ENCODE measurements at places on chromosomes 12 and 14.

GRCh38 chr12:130488358-130488710, 150.6 kb downstream of the PIWIL1 start:
- DNase-seq = no peak

GRCh38 chr14:22375321-22375930, 213.6 kb downstream of the DAD1 start:
- DNase-seq = no peak

DNA sequence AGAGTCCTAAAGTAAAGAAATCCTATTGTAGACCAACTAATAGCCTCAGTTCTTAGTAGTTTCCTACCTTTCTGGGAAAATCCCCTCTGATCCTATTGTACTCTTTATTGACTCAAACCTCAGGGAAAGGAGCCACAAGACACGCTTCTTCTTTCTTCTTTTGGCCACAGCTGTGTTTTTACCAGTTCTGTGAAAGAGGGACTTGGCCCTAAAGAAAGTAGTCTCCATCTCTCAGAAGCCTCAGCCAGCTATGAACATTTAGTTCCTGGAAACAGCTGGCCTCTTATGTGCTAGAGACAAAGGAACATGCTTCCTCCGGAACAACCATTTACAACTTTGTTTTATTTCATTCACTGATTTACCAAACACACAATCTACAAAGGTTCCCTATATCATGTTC, 66.1 kb upstream of the ARID2 start:
- DNase-seq = no peak

DNA sequence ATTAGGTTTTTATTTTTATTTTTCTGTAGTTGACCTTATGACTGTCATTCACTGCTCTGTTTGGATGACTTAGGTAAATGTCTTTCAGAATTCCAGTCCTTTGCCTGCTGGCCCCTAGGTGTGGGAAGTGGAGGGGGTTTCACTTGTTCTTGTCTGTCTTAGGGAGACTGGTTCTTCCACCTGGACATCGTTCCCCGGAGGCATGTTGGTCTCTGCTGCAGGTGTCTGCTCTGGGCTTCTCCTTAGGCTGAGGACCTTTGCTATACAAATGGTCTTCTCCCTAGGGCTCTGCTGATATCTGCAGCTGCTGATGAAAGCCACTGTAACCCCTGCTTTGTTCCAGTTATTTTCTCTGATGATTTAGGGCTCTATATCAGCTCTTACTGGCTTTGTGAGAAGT, 97.1 kb downstream of the OTOGL start:
- DNase-seq = no peak

DNA sequence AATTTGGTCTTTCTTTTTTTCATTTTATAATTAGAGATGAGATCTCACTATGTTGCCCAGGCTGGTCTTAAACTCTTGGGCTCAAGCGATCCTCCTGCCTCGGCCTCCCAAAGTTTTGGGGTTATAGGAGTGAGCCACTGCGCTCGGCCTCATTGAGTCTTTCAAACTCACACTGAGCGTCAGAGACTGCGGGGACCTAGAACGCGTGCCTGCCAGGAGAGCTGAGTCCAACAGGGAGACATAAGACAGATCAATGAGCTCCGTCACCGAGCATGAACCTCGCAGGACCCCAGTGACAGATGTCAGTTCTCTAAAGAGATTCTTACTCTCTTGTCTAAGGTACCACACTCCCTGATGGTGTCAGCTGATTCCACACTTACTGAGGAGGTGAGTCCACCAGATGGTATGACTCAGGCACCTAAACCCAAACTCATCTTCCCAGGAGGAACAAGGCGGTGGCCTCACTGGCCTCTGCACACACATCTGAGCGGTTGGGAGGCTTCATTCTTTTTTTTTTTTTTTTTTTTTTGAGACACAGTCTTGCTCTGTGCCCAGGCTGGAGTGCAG, 58.9 kb downstream of the CCDC88C start:
- no peak for DNase-seq

DNA sequence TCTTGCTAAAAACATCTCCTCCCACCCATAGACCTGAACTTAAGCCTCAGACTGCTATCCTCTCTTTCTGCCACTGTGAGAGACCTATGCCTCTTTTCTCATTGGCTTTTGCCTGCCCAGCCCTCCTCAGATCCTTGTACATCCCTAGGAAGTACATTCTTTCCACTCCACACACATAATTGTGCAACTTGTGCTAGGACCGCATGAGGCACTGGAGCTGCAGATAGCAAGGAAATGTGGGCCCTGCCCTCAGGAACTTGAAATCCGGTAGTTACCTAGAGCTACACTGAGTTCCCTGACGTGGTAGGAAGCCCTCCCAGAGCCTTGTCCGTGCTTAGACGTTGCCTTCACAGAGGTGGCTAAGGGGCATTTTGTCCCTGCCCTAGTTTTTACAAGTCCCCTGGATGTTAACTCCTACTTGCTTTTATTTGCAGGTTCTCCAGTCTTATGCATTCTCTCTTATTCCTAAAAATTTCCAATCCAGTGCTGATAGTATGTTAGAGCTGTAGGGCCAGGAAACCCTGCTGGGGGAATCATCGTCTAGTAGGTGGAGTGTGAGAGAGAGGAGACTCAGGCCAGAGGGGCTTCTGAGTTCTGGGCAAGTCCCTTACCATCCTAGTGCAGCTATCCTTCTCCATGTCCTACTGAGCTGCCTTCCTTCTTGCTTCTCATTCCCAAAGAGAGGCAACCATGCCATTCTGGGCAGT, 41.3 kb downstream of the NTF3 start:
- no peak for DNase-seq

GRCh38 chr12:101407049-101407435, 530 bp downstream of the ARL1 start:
- peak; percentile 1 for DNase-seq

DNA sequence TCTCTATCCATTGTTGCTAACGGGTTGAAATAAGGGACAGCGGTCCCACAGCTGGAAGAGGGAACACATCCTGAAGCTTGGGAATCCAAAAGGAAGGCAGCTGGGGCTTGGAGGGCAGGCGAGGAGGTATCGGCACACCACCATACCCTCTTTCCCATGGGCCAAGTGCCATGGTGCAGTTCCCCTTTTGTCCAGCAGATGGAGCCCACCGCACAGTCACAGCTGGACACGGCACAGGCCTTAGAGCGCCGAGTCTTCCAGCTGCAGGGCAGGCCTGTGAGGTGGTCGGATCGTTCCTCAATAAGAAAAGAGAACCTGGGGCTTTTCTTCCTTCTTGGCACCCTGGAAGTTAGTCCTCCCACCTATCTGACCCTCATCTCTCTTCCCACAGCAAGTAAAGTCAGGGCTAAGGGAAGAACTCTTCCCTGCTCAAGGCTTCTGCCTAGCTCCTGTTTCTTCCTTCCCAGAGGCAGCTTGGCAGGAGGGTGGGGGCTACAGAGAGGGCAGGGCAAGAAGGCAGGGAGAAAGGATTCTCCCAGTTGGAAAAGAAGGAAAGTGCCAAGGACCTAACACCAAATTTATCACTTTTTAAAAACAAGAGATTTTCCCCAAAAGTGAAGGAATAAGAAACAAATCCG, 8.6 kb downstream of the PPP1R1A start:
- peak; percentile 70 for DNase-seq

GRCh38 chr14:50011242-50011641, 105.1 kb downstream of the VCPKMT start:
- no peak for DNase-seq

- DNase-seq = no peak
Measured at GRCh38 chr12:92476844-92477243, 225.9 kb upstream of the PLEKHG7 start.

- peak; percentile 88 for DNase-seq
Measured at GRCh38 chr12:110403146-110403975, at the start of gene ANAPC7. TSS of gene ANAPC7 (minus strand) at chr12:110403708. CDS start at chr12:110403627, 81 bp downstream.

Data from CD8-positive, alpha-beta memory T cell (primary cell).